ENCODE measurements at places on chromosomes 1 and 21.

GRCh38 chr1:196960854-196961253, 16.5 kb upstream of the CFHR5 start:
- no peak for DNase-seq

GRCh38 chr1:116836099-116836498, 73.6 kb upstream of the PTGFRN start:
- DNase-seq: no peak

GRCh38 chr1:105359457-105359856, 1609.8 kb downstream of the AMY1C start:
- no peak for DNase-seq

DNA sequence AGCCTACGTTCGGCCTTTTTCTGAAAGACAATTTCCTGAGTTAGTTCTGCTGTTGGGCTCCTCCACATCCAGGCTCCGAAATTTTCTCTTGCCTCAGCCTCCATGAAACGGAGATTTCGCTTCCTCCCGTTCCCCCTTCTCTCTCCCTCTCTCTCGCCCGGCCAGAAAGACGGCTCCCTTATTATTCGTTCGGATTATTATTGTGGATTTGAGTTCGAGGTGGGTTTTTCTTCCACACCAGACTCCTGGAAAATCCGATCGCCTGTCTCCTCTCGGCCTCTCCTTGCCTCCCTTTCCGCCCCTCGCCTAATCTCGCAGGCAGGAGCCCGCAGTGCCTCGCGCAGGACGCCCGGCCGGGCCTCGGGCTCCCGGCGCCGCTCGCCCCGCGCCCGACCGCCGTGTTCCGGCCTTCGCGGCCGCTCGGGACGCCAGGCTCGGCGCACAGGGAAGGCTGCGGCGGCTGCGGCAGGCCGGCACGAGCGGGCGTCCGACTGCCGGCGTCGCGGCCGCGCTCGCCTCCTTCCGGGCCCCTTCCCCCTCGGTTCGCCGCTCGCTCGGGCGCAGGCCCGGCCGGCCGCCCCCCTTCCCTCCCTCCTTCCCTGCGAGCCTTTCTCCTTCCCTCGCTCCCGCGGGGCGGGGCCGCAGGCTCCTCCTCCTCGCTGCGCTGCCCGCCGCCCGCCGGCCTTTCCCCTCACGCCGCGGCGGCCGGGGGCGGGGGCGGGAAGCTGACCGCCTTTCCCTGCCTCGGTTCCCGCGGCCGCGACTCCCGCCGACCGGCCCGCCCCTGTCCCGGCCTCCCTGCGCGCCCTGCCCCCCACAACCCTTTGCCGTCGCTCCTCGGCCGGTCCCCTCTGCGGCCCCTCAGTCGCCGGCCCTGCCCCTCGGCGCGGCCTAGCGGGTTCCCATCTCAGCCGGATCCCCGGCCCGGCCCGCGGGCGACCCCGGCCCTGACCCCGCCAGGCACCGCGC, at the start of gene ARHGEF11:
Gene ARHGEF11 (minus strand): TSS at position 493 of the 969 bp plus-strand sequence. CDS start 1,412 bp downstream, outside the sequence.
- no peak for DNase-seq

DNA sequence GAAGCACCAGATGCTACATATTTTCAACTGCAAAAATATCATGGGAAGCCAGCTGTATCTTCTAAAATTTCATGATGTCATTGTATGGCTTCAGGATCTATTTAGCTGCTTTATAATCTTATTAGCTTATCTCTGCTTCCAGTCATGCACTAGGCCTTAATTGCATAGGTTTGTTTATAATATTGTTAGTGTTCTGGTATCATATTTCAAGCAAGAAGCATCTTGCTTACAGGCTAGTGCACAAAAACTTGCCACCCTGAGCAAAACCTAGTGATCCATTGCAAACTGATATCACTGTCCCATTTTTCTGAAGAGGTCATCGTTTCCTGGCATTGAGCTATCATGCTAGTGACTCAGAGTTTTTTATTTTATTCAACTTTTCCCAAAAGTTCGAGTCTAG, 15.7 kb upstream of the NRIP1 start:
- DNase-seq: no peak

DNA sequence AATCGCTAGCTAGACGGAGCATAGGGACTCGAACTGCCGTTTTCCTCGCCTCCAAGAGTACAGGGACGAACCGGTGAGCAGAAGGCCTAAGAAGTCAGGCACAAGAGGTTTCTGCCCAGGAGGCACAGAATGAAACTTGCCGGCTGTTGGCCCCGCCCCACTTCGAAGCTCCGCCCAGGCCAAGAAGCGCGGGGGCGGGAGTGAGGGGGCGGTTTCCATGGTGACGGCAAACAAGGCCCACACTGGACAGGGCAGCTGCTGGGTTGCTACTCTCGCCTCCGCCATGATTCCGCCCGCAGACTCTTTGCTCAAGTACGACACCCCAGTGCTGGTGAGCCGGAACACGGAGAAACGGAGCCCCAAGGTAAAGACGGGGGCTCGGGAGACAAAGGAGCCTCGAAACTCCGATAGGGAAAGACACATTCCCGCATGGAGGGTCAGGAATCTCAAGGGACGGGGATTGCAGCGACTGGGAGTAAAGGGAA, at the start of gene DNALI1:
Gene DNALI1 (plus strand): TSS at position 229 of the 485 bp plus-strand sequence. CDS start 55 bp downstream, at position 284.
- no peak for DNase-seq

- no peak for DNase-seq
These were observed 10.2 kb upstream of the NKAIN1 start for GRCh38 chr1:31249854-31250253.

DNA sequence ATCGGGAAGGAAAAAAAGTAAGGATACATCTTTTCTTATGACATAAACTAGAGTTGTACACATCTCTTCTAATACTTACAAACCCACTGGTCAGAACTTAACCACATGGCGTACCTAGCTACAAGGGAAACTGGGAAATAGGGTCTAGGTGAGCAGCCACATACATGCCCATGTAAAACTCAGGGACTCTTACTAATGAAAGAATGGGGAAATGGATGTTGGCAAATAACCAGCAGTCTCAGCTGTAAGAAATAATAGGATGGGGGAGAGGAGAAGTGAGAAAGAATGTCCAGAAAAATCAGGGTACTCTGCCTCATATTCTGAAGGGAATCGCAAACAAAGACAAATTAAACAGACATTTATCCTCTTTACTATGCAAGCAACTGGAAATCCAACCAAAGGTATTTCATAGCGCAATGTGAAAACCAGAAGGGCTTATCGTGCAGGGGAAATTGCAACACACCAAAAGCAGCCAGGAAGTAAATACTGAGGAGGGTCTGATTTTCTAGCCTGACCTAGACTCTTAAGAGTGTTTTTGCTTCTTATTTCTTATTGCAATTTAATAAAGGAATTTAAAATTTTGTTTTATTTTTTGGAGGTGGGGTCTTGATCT, 17.5 kb downstream of the GTF2B start:
- DNase-seq: no peak

- peak; percentile 16 for DNase-seq
These were observed 7.2 kb downstream of the SETD4 start for GRCh38 chr21:36052860-36053714.

DNA sequence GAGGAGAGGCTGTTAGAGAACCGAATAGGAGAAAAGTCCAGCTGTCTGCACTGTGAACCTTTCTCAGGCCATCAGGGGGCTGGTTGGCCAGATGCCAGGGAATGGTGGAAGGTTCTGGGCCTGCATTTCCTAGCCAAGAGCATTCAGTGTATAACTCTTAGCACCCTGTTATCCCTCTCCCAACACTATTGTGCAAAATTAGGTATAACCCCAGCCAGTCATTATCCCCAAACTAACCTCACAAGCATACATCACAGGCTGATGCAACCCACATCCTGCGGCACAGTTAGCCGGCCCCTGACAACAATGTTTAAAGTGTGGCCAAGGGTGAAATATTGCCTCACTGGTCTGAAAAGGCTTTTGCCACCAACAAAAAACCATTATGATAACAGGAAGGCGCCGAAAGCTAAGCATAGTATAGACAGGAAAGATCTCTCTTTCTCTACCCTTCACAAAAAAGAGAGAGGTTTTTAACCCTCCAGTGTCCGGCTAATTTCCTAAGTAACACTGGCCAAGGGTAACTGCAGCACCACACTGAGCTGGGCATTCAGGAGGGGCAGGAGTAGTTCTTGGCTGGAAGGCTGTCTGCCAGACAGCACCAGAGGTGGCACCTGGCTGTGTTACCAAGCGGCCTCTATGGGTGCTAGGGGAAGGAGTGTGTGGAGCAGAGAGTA, 77.3 kb upstream of the BCAR3 start:
- DNase-seq: no peak

DNA sequence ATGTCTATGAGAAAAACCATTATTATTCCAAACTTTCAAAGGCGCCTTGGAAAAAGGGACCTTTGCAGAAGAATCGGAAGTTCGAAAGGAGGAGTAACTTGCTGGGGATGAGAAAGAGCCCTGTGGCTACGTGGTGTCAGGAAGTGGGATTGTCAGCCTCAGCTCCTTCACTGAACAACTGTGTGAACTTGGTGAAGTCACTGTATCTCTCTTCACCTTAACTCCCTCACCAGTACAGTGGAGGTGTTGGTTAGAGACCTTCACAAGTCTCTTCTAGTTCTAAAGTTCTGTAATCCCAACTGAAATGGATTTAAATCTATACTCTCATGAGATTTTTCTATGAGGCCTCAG, 285.6 kb downstream of the CACNA1E start:
- DNase-seq: no peak

DNA sequence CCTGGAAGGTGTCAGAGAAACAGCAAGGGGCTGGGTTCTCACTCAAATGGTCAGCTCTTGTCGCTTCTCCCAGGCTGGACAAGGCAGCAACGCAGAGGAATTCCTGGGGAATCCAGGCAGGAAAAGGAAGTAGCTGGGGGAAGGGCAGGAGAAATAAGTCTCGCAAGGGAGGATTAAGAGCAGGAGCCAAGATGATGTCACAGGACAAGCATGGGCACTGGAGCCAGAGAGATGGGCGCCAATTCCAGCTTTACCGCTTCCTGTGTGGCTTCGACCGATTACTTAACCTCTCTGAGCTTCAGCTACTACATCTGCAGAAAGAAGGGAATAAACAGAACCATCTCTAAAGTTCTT, 70.5 kb downstream of the SSBP3 start:
- DNase-seq: no peak

GRCh38 chr1:18955441-18956192, 859 bp downstream of the IFFO2 start:
- peak; percentile 52 for DNase-seq

DNA sequence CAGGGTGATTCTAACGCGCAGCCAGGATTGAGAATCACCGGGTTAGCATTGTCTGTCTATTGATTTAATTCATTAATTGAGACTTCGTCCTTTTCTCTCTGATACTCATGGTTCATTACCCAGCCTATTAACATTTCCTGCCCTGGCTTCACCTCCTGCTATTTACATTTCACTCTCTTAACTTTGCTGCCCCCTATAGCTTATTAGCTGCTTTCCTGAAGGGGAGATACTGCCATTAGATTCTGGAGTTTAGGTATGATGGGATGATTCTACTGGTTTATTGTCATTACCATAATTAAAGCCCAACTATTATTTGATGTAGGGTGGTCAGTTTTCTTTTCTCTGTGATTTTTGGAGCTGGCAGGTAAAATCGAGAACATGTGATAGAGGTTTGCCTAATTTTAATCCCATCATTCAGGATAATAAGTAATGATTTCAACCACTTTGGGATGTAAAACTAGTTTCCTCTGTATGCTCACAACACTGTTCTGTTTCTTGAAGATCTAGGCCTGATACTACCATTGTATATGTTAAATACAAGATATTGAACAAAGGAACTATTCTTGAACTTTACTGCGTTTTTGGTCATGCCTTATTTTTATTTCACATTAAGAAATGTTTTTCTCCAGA, 6.4 kb downstream of the PPP2R5A start:
- DNase-seq: peak; percentile 71

DNA sequence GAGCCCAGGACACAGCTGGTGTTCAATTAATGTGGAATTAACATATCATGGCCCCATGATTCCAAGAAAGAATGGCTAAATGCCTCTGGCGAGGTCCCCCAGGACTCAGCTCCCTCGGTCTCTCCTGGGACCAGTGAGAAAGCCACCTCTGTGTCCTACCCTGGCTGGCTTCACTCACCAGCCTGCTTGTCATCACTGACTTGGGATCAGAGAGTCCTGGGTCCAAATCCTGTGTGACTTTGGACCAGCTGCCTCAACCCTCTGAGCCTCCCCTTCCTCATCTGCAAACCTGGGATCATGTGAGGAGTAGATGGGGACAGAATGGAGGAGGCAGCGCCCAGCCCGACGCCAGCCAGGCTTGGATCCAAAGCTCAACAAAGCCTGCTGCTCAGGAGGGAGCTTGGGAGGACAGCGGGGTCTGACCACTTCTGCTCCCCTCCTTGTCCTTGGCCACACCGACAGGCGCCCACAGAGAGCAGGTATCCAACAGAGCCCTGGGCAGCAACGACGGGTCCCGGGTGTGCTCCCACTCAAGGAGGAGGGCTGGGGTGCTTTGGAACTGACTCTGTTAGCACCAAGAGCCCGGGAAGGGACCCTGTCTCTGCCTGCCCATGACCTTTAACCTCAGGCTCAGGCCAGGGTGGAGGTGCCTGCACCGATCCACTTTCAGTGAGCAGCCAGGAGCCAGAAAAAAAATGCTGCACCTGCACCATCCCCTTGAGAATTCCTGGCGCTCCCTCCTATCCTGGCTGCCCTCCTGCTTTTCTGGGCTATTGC, 3.2 kb downstream of the SH2D5 start:
- DNase-seq: no peak

GRCh38 chr1:201212056-201212455, 21.4 kb downstream of the IGFN1 start:
- no peak for DNase-seq

- no peak for DNase-seq
These were observed 69.4 kb upstream of the TLR5 start for GRCh38 chr1:223212441-223212840.

DNA sequence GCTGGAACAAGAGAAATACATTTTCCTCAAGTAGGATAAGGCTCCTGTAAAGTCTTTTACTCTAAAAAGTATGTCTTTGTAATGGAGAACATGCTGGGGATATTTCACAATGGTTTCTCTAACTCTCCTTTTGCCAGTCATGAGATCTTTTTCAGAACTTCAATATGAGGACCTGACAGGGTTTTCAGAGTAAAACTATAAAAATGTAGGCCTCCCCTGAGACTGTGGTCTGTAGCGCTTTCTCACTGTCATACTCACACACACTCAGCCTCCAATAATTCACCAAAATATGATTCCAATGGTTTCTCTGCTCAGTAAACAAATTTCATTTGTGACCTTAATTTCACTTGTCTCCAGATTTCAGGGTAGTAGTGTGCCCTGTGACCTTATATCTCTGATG, 440.1 kb upstream of the PTBP2 start:
- DNase-seq: no peak

GRCh38 chr21:25005388-25005787, 601.9 kb downstream of the MRPL39 start:
- no peak for DNase-seq

GRCh38 chr1:12056331-12056841, 6.7 kb upstream of the TNFRSF8 start:
- DNase-seq: no peak
